ENCODE measurements at places on chromosomes 6 and 20.

- DNase-seq: no peak
These were observed 169.8 kb downstream of the ERMARD start for GRCh38 chr6:169921217-169921616.

DNA sequence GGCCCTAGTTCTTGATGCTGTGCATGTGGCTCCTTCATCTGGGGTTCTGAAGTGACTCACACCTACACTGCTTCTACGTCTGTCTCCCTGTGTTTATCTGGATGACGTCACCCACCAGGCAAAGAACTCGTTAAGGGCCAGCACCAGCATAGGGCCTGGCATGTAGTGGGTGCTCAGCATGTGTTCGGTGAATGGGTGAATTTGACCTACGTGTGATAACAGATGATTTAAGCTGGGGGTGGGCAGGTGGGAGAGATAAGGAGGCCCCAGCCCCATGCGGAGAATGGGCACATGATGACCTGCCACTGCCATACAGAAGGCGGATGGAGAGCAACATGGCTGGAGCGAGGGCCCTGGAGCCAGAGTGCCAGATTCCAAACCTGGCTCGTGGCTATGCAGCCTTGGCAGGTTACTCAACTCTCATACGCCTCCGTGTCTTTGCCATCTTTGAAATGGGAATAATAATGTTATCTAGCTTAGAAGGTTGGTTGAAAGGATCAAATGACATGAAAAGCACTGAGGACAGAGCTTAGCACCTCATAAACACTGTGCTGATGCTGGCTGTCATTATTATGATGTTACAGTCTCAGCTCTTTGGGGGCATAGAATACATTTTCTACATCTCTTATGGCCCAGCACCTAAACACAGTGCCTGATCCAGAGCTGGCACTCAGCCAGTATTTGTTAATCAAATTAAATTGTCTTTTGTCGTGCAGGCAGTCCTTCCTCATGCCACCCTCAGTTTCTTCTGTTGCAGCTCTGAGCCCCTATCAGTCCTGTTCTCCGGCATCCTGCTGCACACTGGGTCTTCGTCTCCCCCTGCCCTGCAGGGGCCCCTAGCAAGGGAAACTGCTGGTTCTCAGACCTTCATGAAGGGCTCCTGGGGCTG is 39.6 kb downstream of the VEGFA start:
- no peak for DNase-seq

DNA sequence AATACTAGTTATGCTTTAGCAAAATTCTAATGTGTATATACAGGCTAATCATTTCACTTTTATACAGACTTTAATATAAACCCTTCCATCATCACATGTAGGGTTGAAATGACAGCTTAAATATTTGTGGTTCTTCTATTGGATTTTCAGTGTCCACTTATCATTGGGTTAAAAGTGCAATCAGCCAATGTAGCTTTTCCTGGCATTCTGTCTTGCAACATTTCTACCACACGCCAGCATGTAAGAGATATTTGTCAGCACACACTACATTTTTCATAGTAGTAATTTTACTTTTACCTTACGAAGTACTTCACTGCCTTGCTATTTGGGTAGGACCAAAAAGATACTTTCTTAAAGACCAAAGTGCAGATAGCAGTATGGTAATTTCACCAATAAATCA is 252.0 kb downstream of the TBX18 start:
- no peak for DNase-seq

- DNase-seq: no peak
These were observed 79.5 kb downstream of the ERMARD start for GRCh38 chr6:169830876-169831275.

DNA sequence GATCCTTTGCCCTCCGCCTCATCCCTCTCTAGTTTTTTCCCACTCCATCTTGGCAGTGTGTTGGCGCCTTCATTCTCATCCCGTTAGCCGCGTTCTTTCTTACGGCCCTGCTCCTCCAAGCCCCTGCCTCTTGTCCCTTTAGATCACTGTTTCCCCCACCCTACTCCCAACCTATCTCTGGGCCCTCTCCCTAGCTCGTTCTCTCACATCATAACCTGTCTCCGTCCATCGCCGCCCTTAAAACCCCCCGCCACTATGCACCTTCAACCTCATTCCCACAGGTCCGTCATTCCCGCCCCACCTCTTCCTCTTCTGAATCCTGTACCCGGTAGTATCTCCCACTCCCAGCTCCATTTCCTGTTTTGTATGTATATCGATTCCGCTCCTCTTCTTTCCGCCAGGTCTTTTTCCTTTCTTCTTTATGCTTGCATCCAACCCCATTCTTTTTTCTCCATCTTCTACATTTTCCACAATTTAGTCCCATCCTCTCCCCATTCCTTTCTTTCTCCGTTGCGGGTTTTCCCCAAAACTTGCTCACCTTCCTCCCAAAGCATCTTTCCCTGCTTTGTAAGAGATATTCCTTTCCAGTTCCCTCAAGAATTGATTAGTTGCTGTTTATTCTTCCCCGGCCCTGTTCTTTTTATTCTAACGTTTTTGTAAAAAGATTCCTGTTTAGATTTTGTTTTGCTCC is 671 bp downstream of the EFHC1 start:
- DNase-seq: no peak

- no peak for DNase-seq
These were observed 142.8 kb upstream of the PTPRK start for GRCh38 chr6:128663238-128663637.
